ENCODE measurements at places on chromosomes 12 and 14.

GRCh38 chr12:52499806-52500560 lies 6.9 kb upstream of the KRT6A start:
- no peak for DNase-seq

DNA sequence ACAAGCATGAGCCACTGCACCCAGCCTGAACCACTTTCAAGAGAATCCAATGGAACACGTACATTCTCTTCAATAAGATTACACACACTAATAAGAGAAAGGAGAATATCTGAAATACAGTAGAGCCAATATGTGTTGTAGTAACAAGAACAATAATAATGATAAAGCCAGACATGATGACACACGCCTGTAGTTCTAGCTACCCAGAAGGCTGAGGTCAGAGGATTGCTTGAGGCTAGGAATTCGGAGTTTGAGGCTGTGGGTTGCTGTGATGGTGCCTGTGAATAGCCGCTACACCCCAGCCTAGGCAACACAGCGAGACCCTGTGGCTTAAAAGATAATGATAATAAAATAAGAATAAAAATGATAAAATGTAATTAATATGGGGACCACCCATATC lies 15.6 kb downstream of the APOBEC1 start:
- no peak for DNase-seq

DNA sequence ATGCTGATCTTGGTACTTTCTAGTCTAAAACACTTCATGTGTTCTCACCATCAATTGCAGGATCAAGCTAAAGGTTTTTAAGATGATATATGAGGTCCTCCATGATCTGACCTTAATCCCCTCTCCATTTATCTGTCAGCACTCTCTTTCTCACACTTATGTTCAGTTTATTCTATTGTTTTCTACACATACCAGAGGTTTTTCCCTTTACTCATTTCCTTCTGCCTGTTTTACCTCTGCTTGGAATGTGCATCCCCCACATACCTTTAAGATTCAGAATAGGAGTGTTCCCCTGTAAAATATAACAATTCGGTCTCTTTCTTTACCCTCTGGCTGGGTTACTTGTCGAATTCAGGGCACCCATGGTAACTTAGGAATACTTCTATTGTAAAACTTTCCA lies 219.1 kb upstream of the PKP2 start:
- DNase-seq = no peak

GRCh38 chr14:60648249-60648933 lies 886 bp downstream of the SIX1 start:
- DNase-seq = no peak

- no peak for DNase-seq
Observed at GRCh38 chr12:121494093-121494787, 86.6 kb downstream of the KDM2B start.

DNA sequence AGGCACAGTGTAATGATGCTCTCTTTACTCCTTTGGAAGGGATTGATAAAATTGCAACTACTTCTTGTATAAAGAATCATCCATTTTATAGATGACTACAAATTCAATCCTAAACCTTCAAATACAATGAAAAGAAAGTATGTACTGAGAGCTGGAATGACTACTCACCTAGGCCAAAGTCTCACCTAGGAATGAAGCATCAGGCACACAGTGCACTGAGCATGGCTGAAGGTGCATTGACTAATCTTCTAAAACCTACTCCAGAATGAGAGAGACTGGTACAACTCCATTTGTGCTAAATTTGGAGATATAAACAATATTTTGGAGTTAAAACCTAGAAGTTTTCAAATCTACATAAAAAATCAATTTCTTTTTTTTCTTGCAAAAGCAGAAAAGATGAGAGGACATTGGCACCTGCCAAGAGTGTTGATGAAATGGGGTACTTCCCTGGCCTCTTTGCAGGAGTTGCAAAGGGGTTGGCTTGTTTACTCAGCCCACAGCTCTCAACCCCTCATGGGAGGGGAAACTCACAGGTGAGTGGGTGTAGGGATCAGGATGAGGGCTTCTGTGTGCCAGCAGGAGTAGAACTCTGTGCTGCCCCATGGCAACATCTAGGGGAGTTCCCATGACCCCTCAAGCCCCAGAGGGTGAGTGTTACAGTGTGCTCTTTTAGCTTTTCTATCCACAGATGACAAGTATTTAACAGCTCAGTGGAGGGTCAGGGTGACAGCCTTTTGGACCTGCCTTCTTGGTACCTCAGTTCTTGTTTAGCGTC lies 31.3 kb downstream of the CLECL1 start:
- DNase-seq = no peak

GRCh38 chr12:121578230-121579189 lies 2.3 kb downstream of the KDM2B start:
- DNase-seq = no peak
